HT1080 (cell line): ENCODE measurements at places on chromosomes 12 and 14.

GRCh38 chr12:15534322-15534721 is 212.0 kb downstream of the PTPRO start:
- peak; percentile 35 for DNase-seq

GRCh38 chr12:116196752-116197718 is 80.5 kb downstream of the MED13L start:
- DNase-seq, result no peak

DNA sequence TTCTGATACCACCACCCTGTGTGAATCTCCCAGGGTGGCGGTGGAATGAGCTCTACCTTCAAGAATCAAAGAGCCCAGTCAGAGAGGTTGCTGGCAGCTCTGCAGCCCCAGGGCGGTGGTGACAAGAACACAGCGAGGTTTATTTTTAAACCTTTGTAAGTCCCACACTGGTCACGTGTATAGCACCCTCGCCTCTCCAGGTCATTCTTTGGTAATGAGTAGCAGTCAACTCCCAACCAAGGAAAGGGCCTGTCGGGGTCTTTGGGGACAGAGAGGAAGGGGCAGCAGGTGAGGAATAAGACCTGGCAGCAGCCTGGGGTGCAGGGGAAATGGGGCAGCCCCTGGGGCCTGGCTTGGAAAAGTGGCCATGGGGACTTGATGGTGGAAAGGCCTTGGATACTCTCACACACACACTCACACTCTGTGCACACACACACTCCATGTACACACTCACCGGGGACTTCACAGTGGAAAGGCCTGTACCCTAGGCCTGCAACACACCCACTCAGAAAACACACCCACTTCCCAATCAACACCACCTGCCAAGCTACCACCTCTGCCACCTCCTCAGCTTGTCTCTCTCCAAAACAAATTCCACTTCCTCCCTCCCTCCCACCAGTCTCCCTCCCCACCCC is 178.6 kb downstream of the DPF3 start:
- no peak for DNase-seq

DNA sequence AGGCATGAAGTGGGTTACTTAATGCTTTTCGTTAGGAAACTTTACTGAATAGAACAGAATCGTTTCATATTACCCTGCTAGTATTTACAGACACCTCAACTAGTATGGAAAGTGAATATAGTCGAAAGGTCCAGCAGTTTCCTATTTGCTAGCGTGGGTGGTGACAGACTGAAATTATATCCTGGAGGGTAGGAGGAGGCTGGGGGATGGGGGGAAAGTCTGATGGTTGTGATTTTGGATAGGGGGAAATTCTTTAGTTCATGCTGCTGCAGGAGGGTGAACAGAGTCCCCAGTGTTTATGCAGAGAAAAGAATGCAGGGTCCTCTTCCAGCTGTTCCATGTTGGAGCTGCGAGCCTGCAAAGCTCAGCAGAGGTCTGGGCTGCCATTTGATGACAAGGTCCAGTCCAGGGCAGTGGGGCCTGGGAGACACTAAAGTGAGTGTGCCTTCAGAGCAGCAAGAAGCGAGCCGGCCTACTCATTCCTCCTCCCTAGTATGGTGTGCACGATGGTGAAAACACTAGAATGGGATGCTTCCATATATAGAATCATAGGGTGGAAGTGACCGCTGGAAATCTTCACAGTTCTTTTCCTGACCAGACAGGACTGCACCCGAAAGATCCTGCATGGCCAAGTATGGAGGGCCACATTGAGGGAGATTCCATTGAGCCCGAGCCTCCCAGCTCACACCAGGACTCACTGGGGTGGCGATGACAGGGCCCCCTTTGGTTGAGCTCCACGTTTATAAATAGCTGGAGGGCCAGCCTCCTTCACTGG is 2.1 kb downstream of the SAMD4A start:
- DNase-seq, result peak; percentile 43

DNA sequence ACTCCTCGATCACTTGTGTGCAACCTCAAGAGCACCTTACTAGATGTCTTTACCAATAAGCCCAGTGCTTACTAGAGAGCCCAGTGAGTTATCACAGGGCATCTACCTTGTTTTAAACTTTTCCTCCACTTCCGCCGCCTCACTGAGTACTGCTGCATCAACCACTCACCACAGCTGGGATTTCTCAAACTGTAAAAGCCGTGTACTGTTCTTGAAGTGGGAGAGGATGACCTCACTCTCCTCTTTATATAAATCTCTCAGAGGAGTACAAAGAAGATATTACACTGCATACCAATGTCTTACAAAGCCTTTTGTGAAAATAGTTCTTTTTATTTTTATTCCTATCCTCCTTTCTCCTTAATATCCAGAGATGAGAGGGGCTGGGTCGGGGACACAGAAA is 94.1 kb downstream of the PLCZ1 start:
- no peak for DNase-seq

- DNase-seq, result no peak
Measured at GRCh38 chr14:67464377-67464776, 24.1 kb downstream of the TMEM229B start.

- no peak for DNase-seq
Measured at GRCh38 chr14:99561864-99562263, 42.1 kb downstream of the CCDC85C start.

- DNase-seq, result no peak
Measured at GRCh38 chr12:6833189-6833890, 5.1 kb downstream of the P3H3 start.

DNA sequence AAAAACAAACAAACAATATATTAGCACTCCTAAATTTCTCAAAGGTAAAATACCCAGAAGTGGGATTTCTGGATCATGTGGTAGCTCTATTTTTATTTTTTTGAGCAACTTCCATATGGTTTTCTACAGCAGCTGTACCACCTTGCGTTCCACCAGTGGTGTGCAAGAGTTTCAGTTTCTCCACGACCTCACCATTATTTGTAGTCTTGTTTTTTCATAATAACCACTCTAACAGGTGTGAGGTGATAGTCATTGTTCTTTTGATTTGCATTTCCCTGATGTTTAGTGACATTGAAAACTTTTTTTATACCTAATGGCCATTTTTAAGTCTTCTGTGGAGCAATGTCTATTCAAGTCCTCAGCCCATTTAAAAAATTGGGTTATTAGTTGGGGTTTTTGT is 127.3 kb upstream of the SLC38A2 start:
- no peak for DNase-seq

DNA sequence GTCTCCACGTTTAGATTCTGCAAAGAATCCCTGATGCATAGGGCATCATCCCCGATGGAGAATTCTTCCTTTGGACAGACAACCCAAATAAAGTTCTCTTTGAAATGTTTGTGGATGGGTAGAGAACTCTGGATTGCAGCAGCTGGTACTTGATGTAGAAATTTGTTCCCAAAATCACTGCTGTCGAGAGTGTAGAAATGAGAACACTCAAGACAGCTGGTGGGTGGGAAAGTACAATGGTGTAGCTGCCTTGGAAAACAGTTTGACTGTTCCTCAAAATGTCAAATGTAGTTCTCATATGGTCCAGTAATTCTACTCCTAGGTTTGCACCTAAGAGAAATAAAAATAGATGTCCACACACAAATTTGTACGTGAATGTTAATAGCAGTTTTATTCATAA is 671.5 kb upstream of the TMEM132C start:
- no peak for DNase-seq

- peak; percentile 91 for DNase-seq
Measured at GRCh38 chr14:31229638-31230572, 22.3 kb upstream of the HECTD1 start.
